Transverse colon (tissue), 4 donors: ENCODE measurements at places on chromosomes 1 and 21.

GRCh38 chr1:90823686-90824085 is 106.6 kb upstream of the BARHL2 start:
- no peak for DNase-seq
- no peak overlapping the region for H3K27ac ChIP-seq
- H3K27me3 ChIP-seq: no peaks in the 10 kb centered on the region
- H3K4me3 ChIP-seq: no peak overlapping the region
- no peaks in the 10 kb centered on the region for H3K36me3 ChIP-seq

- H3K36me3 ChIP-seq: no peaks in the 10 kb centered on the region
- H3K4me3 ChIP-seq: no peak overlapping the region
- H3K27me3 ChIP-seq: no peaks in the 10 kb centered on the region
- DNase-seq: peak; percentile 49
- H3K4me1 ChIP-seq: no peaks in the 10 kb centered on the region
- H3K27ac ChIP-seq: no peak overlapping the region
Observed at GRCh38 chr21:39788383-39788782, 43.4 kb downstream of the IGSF5 start.

- H3K27me3 ChIP-seq: no peaks in the 10 kb centered on the region
- no peak for DNase-seq
Observed at GRCh38 chr1:180854456-180854855, 58.2 kb upstream of the KIAA1614 start.

DNA sequence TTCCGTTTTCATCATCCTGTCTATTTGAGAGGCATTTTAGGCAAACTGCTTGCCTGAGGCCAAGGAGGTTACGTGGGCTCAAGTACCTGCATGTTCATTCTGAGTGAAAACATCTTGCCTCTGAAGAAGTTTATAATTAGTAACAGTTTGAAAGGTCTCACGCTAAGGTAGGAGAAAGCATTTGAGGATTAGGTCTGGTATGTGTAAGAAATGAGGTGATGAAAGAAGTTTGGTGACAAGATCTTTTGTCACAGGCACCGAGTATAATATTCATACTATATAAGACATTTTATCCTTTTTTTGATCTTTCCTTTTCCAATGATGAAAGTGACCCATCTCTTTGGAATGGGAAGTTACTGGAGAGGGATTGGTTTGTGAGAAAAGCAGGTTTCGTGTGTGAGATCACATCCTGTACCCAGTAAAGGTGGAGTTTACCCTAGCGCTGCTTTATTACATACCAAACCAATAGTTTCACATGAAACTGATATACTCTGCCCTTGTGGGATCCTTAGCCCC is 98.7 kb upstream of the PDC start:
- no peak overlapping the region for H3K27ac ChIP-seq
- no peaks in the 10 kb centered on the region for H3K36me3 ChIP-seq
- H3K4me1 ChIP-seq: no peaks in the 10 kb centered on the region
- H3K4me3 ChIP-seq: no peak overlapping the region
- DNase-seq: no peak
- no peaks in the 10 kb centered on the region for H3K27me3 ChIP-seq

- H3K4me3 ChIP-seq: no peak overlapping the region
- no peak for DNase-seq
- H3K36me3 ChIP-seq: no peaks in the 10 kb centered on the region
- H3K4me1 ChIP-seq: no peaks in the 10 kb centered on the region
- no peaks in the 10 kb centered on the region for H3K27me3 ChIP-seq
Observed at GRCh38 chr1:215986401-215986800, 419.3 kb downstream of the KCTD3 start.

GRCh38 chr1:89606227-89606980 is 26.5 kb upstream of the LRRC8C start:
- H3K27ac ChIP-seq: no peak overlapping the region
- no peaks in the 10 kb centered on the region for H3K4me1 ChIP-seq
- H3K27me3 ChIP-seq: no peaks in the 10 kb centered on the region
- no peak for DNase-seq
- H3K36me3 ChIP-seq: no peaks in the 10 kb centered on the region
- no peak overlapping the region for H3K4me3 ChIP-seq

- H3K27me3 ChIP-seq: peaks cover 81% of the 10 kb centered on the region
- H3K4me3 ChIP-seq: no peak overlapping the region
- H3K4me1 ChIP-seq: no peaks in the 10 kb centered on the region
- no peak for DNase-seq
- H3K36me3 ChIP-seq: no peaks in the 10 kb centered on the region
Observed at GRCh38 chr1:57423135-57423655, 665 bp downstream of the DAB1 start.

DNA sequence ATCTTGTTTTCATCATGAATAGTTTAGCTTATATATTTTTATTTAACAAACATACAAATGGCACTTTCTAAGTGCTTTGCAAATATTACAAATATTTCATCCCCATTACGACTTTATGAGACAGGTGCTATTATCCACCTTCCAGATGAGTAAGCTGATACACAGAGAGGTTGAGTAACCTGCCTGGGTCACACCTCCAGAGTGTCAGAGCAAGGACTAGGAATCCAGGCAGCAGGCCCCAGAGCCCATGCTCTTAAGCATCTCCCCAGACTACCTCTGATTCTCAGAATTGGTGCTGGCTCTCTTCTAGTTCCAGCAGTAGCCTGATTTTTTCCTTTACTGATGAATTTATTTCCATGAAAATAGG is 40.0 kb downstream of the EPHB2 start:
- peak overlapping the region; percentile 66 for H3K27ac ChIP-seq
- H3K4me3 ChIP-seq: no peak overlapping the region
- DNase-seq: no peak
- H3K4me1 ChIP-seq: peaks cover 27% of the 10 kb centered on the region
- H3K36me3 ChIP-seq: no peaks in the 10 kb centered on the region

GRCh38 chr1:147086129-147086528 is 86.1 kb downstream of the PRKAB2 start:
- H3K36me3 ChIP-seq: no peaks in the 10 kb centered on the region
- no peak overlapping the region for H3K4me3 ChIP-seq

- H3K27ac ChIP-seq: no peak overlapping the region
- no peaks in the 10 kb centered on the region for H3K27me3 ChIP-seq
- DNase-seq: no peak
- H3K4me1 ChIP-seq: no peaks in the 10 kb centered on the region
- H3K4me3 ChIP-seq: no peak overlapping the region
Observed at GRCh38 chr1:87462894-87463293, 134.2 kb downstream of the LMO4 start.

DNA sequence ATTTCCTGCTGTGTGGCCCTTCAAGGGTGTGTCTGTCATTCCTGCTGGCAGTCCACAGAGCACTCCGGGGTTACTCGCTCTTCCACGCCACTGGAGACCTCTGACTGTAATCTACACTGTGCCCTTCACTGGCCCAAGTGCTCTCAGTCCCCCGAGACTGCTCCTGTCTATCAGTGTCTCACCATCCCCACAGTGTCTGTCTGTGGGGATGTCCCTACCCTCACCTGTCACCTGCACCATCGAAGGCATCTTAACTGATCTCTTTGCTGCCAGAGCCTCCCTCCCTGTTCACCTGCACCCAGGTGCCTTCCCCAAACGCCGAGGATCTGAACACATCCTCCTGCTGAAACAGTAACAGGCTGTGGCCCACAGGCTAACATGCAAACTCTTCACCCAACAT is 136.7 kb downstream of the MATN1 start:
- H3K36me3 ChIP-seq: no peaks in the 10 kb centered on the region
- peaks cover 6% of the 10 kb centered on the region for H3K27me3 ChIP-seq

DNA sequence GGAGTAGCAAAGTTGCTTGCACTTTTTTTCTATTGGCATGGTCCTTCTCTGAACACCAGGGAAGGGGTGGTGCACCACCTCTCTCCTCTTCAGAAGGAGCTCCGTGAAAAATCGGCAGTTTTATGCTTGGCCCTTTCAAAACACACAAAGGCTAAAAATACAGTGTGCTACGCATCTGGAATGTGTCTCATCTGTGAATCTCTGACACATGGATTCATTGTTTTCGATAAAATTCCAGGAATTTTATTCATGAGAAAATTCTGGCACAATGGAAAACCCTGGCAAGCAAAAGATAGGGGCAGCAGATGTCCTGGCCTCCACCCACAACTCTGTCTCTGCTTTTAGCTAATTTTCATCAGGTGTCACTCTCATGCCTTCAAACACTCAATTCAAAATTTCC is 42.9 kb downstream of the ERG start:
- H3K36me3 ChIP-seq: no peaks in the 10 kb centered on the region
- H3K4me3 ChIP-seq: no peak overlapping the region
- no peaks in the 10 kb centered on the region for H3K4me1 ChIP-seq
- H3K27ac ChIP-seq: no peak overlapping the region
- DNase-seq: no peak

DNA sequence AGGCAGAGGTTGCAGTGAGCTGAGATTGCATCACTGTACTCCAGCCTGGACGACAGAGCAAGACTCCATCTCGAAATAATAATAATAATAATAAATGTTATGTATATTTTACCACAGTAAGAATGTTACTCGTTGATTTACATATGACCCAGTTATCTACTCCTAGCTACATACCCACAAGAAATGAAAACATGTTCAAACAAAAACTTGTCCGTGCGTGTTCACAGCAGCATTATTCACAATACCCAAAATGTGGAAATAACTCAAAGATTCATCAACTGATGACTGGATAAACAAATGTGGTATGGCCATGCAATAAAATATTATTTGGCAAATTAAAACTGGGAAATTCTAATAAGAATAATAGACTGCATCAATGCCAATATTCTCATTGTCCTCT is 31.7 kb upstream of the ENSA start:
- DNase-seq: no peak
- no peak overlapping the region for H3K4me3 ChIP-seq
- no peaks in the 10 kb centered on the region for H3K36me3 ChIP-seq

GRCh38 chr1:210586771-210587170 is 258.1 kb downstream of the HHAT start:
- H3K27me3 ChIP-seq: no peaks in the 10 kb centered on the region
- no peaks in the 10 kb centered on the region for H3K36me3 ChIP-seq
- H3K4me1 ChIP-seq: no peaks in the 10 kb centered on the region
- DNase-seq: no peak
- H3K27ac ChIP-seq: no peak overlapping the region
- no peak overlapping the region for H3K4me3 ChIP-seq

DNA sequence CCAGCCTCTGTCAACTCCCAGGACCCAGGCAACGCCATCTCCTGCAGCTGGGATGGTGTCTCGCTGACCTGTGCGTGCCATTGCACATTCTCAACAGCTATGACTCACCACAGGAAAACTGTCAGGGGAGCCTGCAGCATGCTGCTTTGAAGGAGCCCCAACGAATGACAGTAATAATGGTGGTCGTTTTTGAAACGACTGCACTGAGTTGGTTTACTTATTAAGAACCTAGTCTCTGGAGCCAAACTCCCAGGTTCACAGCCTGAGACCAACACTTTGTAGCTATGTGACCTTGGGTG is 21.6 kb downstream of the TCEA3 start:
- no peak overlapping the region for H3K4me3 ChIP-seq
- peaks cover 8% of the 10 kb centered on the region for H3K36me3 ChIP-seq
- H3K4me1 ChIP-seq: peaks cover 35% of the 10 kb centered on the region
- peak overlapping the region; percentile 76 for H3K27ac ChIP-seq
- H3K27me3 ChIP-seq: no peaks in the 10 kb centered on the region
- DNase-seq: no peak

- no peaks in the 10 kb centered on the region for H3K36me3 ChIP-seq
- H3K27me3 ChIP-seq: no peaks in the 10 kb centered on the region
- no peak overlapping the region for H3K4me3 ChIP-seq
- H3K27ac ChIP-seq: no peak overlapping the region
Observed at GRCh38 chr1:212129781-212130180, 94.2 kb downstream of the DTL start.

GRCh38 chr1:100349246-100349645 is 3.1 kb upstream of the CDC14A start:
- peak overlapping the region; percentile 71 for H3K27ac ChIP-seq
- peak overlapping the region; percentile 6 for H3K4me3 ChIP-seq
- no peaks in the 10 kb centered on the region for H3K27me3 ChIP-seq
- peaks cover 23% of the 10 kb centered on the region for H3K4me1 ChIP-seq
- no peak for DNase-seq

DNA sequence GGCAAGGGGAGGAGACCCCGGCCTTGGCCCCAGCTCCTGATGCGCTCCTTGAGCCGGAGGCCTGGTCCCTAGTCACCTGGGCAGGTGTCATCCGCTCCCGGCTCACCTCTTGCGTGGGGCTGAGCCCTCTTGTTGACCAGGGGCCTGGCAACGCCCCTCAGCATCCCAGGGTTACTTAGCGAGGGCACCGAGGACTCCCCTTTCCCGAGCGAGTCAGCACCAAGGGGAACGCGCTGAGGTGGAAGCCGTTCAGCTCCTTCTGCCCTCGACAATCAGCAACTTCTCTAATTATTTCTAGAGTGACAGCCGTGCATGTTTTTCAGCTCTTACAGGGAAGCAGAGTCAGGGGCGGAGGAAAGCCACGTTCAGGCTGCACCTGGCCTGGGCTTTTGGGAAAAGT is 522 bp downstream of the SLC45A1 start:
- H3K4me1 ChIP-seq: peaks cover 21% of the 10 kb centered on the region
- peaks cover 32% of the 10 kb centered on the region for H3K27me3 ChIP-seq
- no peak for DNase-seq
- peak overlapping the region; percentile 40 for H3K4me3 ChIP-seq
- H3K36me3 ChIP-seq: no peaks in the 10 kb centered on the region

GRCh38 chr1:238582816-238583215 is 692.1 kb upstream of the ZP4 start:
- H3K27ac ChIP-seq: no peak overlapping the region
- no peaks in the 10 kb centered on the region for H3K36me3 ChIP-seq
- H3K27me3 ChIP-seq: no peaks in the 10 kb centered on the region
- DNase-seq: no peak

DNA sequence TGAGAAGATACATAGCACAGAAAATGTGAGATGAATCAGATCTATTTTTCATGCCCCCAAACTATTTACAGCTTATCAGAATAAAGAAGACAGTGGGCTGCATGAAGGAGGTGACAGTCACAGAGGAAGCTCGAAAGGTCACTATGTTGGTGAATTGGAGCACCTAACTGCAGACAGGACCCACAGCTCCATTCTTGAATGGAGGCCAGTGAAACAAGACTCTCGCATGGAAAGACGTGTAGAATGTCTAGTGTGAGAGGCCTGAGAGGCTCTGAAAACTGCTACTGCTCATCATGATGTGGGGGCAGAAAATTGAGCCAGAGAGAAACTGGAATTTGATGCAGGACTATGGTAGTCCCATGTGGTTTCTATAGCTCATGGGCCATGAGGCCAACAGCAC is 60.3 kb upstream of the CCDC190 start:
- H3K36me3 ChIP-seq: no peaks in the 10 kb centered on the region
- no peak overlapping the region for H3K27ac ChIP-seq
- H3K27me3 ChIP-seq: no peaks in the 10 kb centered on the region
- no peak for DNase-seq

DNA sequence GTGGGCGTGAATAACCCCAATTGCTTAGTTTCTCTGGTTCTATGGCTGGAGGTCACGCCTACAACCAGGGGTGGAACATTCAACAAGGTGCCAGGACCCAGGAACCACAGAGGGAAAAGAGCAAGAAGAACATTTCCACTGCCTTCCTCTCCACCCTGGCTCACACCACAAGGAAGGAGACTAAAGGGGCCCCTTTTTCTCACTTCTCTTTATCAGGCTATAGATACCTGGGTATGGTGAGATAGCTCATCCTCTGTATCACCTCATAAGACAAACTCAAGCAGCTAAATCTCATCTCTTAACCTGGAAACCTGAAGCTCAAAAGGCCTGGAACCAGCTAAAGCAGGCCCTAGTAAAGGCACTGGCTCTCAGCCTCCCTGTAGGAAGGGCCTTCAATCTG is 438.8 kb upstream of the OLFM3 start:
- no peaks in the 10 kb centered on the region for H3K36me3 ChIP-seq
- H3K27ac ChIP-seq: no peak overlapping the region
- no peaks in the 10 kb centered on the region for H3K27me3 ChIP-seq
- H3K4me3 ChIP-seq: no peak overlapping the region
- no peak for DNase-seq
- no peaks in the 10 kb centered on the region for H3K4me1 ChIP-seq
